ENCODE measurements at places on chromosomes 7 and 10.
A peak's percentile ranks its signal among the peaks of the same experiment; 100 is the strongest.

GRCh38 chr10:10845185-10845584 is 172.5 kb upstream of the CELF2 start:
- DNase-seq, result no peak

GRCh38 chr7:69732203-69732602 is 133.9 kb downstream of the AUTS2 start:
- no peak for DNase-seq

DNA sequence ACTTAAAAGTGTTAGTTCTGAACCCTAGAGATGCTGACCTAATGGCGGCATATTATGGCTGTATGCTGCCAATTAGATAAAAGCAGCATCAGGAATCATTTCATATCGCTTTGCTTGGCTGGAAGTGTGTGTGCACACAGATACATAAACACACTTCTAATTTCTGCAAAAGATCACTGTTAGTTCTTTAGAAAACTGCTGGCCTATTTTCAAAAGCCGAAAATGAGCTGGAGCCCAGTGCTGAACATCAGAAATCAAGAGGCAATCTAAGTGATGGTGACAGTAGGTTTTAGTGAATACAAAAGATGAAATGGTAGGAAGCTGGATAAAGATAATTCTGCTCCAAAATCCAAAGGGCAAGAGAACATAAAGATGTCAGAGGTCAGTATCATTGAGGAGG is 745.8 kb upstream of the LRRTM3 start:
- no peak for DNase-seq

DNA sequence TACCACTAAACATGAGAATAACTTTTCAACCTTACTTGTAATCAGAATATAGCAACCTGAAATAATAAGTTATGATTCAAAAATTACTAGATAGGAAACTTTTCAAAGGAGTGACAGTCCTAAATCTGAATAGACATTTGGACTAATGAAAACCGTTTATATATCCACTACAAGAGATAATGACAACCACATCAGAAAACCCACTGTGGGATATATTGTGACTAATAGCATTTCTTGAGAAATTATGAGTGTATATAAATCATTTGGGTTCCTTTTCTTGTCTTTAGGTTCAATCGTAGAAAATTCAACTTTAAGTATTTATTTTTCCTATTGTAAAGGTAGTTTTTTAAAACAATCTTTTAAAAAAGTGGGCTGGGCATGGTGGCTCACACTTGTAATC is 170.2 kb upstream of the PRSS58 start:
- no peak for DNase-seq

GRCh38 chr10:6046773-6047611 is 15.2 kb downstream of the IL2RA start:
- DNase-seq, result no peak

DNA sequence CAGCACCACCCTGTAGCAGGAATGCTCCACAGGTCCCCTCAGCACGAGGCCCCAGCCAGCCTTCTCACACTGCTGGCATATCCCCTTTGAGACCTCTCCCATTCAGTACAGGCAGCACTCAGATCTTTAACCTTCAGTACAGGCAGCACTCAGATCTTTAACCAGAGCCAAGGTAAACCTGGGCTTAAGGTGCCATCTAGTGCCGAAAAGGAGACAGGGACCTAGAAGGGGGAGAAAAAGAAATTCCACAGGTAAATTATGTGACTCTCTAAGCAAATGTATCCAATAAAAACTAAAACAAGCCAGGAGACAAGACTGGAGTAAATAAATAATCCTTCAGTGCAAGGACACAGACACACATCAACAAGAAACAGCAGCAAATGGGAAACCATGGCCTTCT is 358.6 kb downstream of the PTPRN2 start:
- no peak for DNase-seq

DNA sequence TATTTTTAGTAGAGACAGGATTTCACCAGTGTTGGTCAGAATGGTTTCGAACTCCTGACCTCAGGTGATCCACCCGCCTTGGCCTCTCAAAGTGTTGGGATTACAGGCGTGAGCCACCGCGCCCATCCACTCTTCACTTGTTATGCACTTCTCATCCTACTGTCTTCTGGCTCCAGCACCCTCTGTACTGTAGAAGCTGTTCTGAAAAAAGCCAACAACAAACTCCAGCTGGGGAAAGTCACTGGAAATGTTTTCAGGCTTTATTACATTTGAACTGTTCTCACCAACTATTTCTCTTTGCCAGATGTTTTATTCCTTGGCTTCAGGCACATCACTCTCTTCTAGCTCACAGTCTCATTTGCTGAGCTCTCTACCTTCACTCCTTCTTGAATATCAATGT is 122.5 kb upstream of the EGR2 start:
- no peak for DNase-seq

- no peak for DNase-seq
Observed at GRCh38 chr10:101834341-101834740, 9.3 kb downstream of the KCNIP2 start.

GRCh38 chr7:158647475-158647792 is 57.2 kb downstream of the NCAPG2 start:
- no peak for DNase-seq

DNA sequence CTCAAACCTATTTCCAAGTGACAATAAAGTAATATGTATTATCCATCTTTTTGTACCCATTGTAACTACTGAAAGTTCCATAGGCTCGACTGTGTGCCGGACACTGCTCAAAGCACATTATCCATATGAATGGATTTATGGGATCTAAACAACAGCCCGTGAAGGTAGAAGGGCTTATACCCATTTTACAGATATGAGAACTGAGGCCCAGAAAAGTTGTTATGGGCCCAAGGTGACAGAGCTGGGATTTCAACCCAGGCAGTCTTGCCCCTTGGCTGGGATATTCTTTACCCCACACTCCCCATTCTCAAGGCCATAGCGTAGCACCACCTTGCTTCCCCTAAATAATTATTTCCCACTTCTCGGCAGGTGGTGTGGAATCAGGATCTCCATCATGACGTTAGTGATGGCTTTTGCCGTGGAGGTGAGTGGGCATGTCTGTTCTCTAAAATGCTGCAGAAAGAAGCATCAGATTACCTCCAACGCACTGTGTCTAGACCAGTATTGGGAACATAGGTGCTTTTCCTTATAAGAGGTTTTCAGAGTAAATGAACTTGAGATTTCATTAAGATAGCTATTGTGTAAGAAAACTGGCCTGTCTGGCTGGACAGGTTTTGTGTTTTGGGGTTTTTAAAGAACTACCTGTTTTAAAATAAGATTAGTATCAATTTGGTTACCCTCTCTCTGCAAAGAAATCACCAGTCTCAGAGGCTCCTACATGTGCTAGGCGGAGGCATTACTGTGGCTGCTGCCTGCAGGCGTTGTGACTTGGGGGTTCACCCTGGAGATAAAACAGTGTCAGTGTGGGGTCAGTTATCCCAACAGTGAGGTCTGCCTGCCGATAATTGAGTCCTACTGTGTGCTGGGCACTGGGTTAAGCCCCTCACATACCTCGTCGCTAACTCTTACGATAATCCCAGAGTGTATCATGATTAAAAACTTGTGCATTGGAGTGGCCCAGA is 85.1 kb upstream of the SDK1 start:
- DNase-seq, result no peak

DNA sequence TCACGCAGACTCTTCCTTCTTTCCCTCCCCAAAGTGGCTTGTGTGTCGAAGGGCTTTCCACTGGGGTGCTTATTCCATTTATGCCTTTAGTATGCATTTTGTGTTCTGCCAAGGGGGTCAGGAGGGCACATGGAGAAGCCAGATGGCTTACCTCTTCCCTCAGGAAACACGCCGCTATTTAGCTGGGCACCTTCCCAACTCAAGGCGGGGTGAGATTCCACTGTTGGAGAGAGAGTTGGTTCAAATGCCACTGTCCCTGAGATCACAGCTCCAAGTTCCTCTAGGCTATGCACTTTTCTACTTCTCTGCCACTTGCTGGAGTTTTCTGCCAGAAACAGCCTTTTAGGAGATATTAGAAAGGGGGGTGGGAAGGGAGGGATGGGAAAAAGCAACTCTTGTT is 1091.8 kb downstream of the LRMDA start:
- peak; percentile 78 for DNase-seq

DNA sequence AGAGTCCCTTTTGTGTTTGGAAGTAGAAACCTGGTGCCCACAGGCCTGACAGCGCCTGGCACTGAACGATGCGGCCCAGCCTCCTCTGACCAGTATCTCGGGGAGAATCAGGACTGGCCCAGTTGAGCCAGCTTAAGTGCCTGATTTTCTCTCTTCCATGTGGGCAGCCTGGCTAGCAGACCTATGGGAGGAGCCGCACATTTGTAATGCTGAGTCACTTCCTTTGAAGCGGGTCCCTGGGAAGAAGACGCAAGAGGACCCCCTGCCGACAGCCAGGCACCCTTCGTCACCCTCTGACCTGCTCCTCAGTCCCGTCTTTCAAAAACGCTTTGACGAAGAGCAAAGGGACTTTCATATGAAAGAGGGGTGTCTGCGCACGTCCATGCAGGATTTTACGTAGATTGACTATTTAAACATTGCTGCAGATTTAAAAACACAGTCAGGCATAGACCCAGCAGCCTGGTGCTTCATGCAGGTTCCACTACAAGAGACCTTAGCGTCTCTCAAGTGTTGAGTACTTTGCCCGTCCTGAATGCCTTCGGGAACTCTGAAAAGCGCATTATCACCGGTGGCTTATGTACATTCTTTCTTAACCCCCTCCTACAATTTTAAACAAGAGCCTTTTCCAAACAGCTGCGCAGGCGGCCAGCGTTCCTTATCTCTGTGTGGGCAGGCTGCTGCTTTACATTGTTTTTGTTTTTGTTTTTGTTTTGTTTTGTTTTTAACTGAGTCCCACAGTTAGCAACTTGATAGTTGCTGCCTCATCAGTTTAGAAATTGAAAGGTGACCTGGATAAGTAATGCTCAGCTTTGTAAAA is 36.5 kb upstream of the AP5Z1 start:
- DNase-seq, result no peak

- no peak for DNase-seq
Observed at GRCh38 chr10:82251222-82251906, 376.4 kb downstream of the NRG3 start.

GRCh38 chr7:39735903-39736302 is 112.5 kb downstream of the RALA start:
- no peak for DNase-seq

- peak; percentile 75 for DNase-seq
Observed at GRCh38 chr7:5594616-5595544, 171.2 kb upstream of the TNRC18 start.

DNA sequence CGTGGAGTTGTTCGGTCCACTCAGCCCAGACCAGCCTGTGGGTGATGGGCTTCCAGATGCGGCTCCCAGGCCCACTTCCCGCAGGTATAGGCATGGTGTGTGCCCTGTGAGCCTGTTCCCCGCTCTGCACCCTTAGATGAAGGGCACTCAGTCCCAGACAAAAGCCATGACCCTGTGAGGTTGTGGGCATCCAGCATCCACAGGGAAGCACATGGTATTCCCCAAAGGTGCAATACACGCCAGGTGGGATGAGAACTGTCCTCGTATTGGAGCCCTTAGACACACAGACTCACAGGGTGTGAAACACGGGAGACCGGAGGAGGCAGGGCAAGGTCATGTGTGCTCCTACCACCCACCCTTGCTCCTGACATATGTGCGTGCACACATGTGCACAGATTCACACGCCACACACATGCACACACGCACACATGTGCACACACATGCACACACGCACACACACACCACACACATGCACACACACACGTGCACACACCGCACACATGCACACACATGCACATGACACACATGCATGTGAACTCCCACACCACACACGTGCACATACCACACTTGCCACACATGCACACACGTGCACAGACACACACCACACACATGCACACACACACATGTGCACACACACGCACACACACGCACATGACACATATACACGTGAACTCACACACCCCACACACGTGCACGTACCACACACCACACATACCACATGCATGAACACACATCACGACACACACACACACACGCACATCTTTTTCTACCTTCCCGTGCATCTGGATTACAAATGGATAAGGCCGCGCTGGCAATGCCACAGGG is 319.4 kb downstream of the WDR37 start:
- DNase-seq, result no peak

DNA sequence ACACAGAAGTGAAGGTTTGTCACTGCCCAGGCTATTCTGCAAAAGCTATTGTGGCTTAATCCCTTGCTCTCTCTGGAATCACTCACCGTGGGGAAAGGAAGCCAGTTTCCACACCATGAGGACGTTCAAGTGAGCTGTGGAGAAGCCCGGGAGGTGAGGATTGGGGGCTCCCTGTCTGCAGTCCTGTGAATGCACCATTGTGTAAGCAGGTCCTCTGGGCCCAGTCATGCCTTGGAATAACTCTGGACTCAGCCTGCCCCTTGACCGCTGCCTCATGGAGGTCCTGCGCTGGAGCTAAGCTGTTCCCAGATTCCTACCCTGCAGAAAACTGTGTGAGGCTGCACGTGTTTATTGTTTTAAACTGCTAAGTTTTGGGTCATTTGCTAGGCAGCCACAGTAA is 33.5 kb downstream of the LYZL2 start:
- no peak for DNase-seq

DNA sequence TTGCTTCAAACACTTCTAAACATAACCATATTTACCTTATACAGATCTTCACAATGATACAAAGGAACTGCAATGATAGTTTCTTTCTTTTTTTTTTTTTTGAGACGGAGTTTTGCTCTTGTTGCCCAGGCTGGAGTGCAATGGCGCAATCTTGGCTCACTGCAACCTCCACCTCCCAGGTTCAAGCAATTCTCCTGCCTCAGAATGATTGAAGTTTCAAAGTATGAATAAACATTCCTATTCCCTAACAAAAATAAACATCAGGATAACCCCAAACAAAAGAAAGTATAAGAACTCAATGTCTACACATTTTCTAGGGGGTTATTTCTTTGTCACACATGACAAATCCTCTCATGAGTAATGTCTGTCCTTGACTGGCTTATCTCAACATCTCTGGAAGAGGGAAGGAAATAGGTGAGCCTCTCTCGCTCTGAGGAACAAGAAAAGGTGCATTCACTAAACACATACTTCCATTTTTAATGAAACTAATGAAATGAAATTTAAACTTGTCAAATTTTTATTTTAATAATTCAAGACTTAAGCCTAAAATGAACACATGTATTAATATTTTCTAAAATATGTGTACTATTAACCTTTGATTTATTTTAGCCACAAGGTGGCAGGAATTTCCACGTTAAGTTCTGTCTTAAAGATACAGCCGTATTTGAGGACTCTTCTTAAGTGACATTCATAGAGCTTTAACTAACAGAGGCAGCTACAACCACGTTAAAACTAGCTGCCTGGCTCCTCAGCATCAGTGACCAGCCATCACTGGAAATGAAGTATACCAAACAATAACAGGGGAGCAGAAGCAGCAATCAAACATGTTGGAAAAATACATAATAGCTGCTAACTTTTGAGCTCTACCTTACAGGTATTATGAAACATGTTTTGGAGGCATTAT is 58.3 kb downstream of the MALSU1 start:
- DNase-seq, result no peak

GRCh38 chr7:80783678-80784327 is 135.0 kb downstream of the SEMA3C start:
- DNase-seq, result no peak

DNA sequence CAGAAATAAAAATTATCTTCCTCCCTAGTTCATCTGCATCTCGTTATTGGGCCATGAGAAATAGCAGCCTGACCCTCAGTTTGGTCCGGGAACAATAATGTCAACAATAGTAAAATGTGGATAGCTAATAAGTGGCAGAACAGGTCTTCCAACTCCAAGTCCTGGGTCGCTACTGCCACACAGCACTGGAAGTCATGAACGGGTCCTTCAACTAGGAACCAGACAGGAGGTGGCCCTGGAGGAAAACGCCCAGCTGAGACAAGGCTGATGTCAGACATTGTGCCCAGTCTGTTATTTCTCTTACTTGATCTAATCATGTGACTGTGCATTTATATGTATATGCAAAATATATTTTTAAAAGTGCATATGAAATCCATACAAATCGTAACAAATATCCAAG is 51.8 kb downstream of the PYROXD2 start:
- DNase-seq, result no peak

All from ovary (tissue), 10 donors.